Activated CD8-positive, alpha-beta memory T cell treated with anti-CD3 and anti-CD28 coated beads, Interleukin-2, amount 10 ng/mL, durations not matched to agents 7 days and 5 days (primary cell): ENCODE measurements at places on chromosomes 13 and 19. TPM values are rescaled to one million over a fixed set of nuclear protein-coding genes. Genes with fewer than 3 reads are reported as not detected.
A peak's percentile ranks its signal among the peaks of the same experiment; 100 is the strongest.

Gene ACER1
- not detected for total RNA-seq

DNA sequence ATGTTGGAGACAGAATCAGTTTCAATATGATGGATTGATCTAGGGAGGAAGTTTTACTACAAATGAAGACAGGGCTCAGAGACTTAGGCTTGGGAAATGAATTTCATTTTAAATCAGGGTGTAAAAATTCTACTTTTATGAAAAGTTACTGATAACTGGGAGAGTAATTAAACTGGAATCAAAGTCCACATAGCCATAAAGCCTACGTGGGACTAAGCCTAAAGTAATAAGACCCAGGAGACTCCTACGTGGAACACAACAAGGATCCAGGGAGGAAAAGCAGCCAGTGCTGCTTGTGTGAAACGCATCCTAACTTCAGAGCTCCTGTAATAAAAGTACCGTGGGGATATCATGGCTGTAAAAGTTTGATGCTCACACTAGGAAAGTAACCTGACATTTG lies 152.0 kb upstream of the MYO16 start:
- DNase-seq = no peak

DNA sequence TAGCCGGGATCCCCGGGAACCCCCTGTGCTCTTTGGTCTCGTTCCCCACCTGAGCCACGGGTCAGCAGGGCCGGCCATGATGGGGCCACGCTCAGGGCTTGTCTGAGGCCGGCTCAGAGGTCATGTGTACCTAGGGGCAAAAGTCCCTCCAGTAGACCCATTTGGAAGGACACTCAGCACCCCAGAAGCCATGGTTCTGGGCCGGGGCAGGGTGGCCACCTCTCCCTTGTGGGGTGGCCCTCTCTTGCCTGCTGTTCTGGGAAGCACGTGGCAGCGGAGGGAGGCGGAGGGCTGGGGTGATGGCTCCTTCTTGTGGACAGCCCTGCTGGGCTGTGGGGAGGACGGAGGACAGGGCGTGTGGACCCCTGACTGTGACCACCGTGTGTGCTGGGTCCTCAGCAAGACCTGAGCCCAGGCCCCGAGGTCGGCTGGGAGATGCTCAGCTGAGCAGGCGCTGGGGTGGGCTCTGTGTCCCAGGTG lies 6.4 kb upstream of the PEAK3 start:
- DNase-seq = no peak

Gene SPC24
- total RNA-seq = 85.5 TPM

Gene TSEN34
- total RNA-seq = 13.5 TPM

Gene FPR2
- not detected for total RNA-seq

Gene TBCB
- 141 TPM for total RNA-seq

- no peak for DNase-seq
Measured at GRCh38 chr13:21124852-21125251, 51.5 kb downstream of the SKA3 start.

DNA sequence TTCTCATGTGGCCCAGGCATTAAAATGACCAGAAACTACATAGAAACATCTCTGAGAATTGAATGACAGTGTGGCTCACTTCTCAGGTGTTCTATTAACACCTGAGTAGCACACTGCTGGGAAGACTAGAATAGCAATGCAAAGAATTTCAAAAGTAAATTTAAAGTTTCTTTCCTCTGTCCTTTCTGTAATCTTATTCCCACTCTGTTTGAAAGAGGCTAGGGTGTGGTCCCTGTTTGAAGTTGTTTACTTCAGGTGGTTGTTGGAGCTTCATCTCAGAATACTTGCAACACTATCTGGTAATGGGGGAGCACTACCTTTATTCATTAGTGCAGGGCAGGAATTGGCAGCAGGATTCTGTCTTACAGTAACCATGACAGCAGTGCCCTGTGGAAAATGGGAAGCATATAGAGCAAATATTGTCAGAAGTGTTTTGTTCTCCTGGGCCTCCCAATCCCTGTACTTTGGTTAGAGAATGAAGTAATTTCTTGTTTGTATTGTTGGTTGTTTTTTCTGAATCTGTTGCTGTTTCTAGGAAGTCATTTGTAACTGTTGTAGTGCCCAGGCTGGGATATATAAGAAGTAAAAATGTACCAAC lies 1210.2 kb upstream of the ATXN8OS start:
- no peak for DNase-seq

DNA sequence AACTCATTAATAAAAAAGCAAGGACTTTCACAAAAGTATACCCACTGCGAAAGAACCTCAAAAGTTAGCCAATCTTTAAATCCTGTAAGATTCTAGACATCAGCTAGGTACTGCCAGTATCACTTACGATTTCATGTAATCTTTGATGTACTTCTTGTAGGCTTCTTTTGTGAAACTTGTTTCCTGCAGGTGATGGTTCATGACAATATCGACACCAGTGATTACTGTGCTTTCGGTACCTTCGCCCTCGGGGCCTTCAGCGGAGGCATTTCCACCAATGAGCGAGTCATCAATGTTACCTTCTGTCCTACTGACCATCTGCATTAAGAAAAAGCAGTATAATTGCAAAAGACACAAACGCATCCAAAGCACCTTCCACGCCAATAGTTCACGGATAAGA lies 1.1 kb downstream of the TPT1 start:
- DNase-seq = no peak

DNA sequence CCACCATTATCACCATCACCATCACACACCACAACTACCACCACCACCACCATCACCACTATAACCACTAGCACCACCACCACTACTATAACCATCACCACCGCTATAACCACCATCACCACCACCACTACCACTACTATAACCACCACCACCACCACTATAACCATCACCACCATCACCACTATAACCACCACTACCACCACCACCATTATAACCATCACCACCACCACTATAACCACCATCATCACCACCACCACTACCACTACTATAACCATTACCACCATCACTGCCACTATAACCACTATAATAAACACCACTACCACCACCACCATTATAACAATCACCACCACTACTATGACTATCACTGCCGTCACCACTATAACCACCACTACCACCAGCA lies 173.2 kb downstream of the DCLK1 start:
- DNase-seq = no peak

DNA sequence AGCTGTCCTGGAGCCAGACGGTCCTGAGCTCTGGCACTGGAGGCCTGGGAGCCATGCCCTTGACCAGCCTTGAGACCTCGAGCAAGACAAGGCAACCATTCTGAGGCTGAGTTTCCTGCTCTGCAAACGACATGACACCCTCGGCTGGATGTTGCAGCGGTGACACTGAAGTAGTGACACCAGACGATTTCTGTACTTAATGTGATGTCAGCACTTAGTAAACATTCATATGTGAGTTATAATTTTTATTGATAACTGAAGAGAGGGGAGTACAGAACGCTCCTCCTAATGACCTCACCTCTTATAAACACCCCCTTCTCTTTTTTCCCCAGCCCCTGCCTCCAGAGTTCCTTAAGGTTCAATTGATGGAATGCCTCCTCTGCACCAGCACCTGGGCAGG lies 5.8 kb downstream of the NDUFA3 start:
- DNase-seq = no peak

- DNase-seq = no peak
Measured at GRCh38 chr13:77874406-77874805, 44.2 kb downstream of the EDNRB start.

Gene ZNF296
- total RNA-seq = 9.5 TPM

- no peak for DNase-seq
Measured at GRCh38 chr19:11142528-11143171, 12.9 kb downstream of the SPC24 start.

Gene EXOC3L2
- not detected for total RNA-seq

DNA sequence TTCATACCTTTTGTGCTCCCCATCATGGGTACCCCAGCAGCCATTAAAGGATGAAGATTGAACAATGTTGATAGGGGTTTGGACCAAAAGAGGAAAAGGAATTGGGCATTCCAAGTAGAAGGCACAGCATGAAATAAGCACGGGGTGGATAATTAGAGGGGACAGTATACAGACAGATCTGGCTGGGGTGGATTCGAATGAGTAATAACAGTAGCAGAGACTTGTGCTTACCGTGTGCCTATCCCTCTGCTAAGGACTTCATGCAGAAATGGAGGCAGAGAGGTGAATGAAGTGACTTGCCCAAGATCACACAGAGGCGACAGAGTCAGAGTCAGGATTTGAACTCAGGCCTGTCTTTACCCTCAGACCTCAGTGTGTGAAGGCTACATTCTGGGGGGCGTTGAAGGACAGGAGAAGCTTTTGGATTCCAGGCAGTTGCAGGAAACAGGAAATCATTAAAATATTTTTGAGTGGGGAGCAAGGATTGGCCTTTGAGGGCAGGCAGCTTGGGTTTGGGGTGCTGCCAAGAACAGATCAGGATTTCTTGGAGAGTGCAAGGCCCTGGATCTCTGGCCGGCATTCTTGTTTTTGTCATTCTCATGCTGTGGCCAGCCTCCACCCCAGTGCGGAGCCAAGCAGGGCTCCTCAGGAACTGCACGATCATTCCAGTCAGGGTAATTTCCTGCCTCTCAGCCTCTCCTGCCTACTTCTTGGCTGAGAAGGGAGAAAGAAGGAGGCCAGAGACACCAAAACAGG lies 18.7 kb downstream of the PAF1 start:
- no peak for DNase-seq

- DNase-seq = peak; percentile 48
Measured at GRCh38 chr19:29467824-29468401, 57.9 kb upstream of the VSTM2B start.

DNA sequence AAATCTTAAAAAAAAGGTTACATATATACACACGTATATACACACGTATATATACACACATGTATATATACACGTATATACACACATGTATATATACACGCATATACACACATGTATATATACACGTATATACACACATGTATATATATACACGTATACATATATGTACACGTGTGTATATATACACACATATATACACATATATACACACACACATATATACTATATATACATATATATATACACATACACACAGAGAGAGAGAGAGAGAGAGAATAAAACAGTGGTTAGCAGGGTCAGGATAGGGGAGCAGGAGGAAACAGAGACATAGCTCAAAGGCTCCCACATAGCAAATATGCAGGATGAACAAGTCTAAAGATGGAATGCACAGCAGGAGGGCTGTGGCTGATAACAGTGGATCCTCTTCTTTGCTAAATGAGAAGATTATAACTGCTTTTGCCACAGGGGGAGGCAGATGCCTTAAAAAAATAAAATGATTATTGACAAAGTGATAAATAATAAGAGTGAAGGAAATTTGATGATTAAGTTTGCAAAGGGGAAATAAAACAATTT lies 714.5 kb downstream of the UQCRFS1 start:
- DNase-seq = no peak

- DNase-seq = peak; percentile 65
Measured at GRCh38 chr19:36488846-36489117, 579 bp downstream of the ZNF566 start.

GRCh38 chr19:53824134-53824611 lies at the start of gene NLRP12:
NLRP12 (minus strand) TSS chr19:53824314; CDS start chr19:53824174, 140 bp downstream.
- DNase-seq = no peak

- no peak for DNase-seq
Measured at GRCh38 chr13:62781866-62782265, 1366.2 kb upstream of the PCDH20 start.

- DNase-seq = no peak
Measured at GRCh38 chr13:94390881-94391280, 88.6 kb downstream of the DCT start.

Gene ZFP14
- 4.5 TPM for total RNA-seq

- no peak for DNase-seq
Measured at GRCh38 chr13:73167028-73167820, 108.4 kb downstream of the KLF5 start.

DNA sequence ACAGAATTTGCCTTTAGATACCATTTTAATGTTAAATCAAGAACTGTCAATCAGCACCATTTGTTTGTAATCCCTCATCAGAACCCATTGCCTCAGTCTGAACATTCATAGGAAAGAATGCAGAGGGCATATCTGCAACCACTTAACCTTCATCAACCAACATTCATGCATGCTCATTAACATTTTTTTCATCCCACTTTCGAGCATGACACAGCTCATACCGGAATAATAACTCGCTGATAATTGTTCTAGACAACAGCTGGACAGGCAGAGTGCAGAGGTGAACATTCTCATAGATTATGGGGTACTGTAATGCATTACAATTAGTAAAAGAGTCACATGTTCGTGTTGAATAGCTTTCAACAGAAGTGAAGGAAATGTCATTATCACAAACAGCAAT lies 216.8 kb downstream of the DIAPH3 start:
- no peak for DNase-seq

GRCh38 chr19:18203408-18203862 lies 407 bp downstream of the RAB3A start:
- no peak for DNase-seq

DNA sequence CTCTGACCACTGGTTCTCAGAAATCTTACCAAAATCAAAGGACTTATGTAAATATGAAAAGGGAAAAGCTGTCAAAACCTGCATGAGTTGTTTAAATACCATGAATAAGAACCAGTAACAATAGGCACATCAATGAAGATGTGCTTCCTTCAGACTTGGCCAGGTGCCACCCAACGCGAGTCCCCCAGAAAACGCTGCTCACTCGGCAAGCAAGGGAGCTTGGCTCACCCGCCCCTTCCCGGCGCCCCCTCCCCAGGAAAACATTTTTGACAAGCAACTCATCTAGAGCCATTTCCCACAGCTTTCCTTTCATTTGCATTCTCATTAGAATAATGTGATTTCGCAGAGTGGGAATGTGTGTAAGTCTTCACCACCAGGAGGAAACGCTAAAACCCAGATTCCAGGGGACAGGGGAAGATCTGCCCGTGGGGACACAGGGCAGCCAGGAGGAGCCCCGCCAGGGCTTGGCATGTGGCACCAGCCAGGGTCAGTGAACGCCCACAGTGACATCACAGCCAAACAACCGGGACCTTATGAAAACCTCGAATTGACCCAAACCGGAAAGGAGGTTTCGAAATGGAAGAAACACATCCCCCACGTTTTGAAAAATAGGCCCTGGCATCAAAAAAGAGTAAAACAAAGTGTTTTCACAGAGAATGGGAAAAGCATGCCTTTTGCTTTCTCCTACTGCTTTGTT lies 366.2 kb upstream of the TSHZ3 start:
- no peak for DNase-seq

Gene SBSN
- not detected for total RNA-seq

DNA sequence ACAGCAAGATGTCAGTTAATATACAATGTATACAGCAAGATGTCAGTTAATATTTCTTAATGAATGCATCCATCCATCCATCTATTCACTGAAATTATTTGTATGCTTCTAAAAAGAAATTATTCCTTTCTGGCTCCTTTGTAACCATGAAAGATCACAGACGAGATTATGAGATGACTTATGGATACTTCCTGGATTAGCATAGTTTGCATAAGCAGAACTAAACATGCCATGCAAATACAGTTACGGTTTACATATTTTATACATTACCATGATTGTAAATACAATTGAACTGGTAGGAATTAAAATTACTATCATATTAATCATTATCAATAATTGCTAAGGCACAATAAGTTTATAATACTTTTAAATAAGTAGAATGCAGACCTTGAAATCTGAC lies 32.7 kb downstream of the NALCN start:
- DNase-seq = no peak

GRCh38 chr13:44281252-44282000 lies 92.2 kb upstream of the SERP2 start:
- no peak for DNase-seq
